ENCODE measurements at places on chromosomes 2 and 18.
A peak's percentile ranks its signal among the peaks of the same experiment; 100 is the strongest.

DNA sequence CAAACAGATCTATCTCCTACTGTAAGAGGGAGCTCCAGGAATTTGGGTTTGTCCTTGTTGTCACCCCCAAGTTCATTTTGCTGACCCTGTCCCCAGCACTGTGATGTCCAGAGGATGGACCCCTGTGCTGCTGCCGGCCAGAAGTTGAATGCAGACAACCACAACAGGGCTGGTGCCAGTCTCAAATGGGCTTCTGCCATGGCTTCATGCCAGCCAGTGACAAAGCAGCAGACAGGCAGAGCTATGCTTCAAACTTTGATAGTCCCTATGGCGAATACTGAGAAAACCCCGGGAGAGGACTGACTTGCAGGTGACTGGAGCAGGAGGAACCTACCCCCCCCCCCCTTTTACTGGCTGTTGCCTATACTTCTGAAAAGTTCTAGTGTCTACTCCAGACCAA, 3.2 kb downstream of the SMAD7 start:
- no peak for DNase-seq

- no peak for DNase-seq
These were observed 279.7 kb downstream of the MEIS1 start for GRCh38 chr2:66714610-66715009.

GRCh38 chr2:25517701-25518100, 155.7 kb downstream of the DTNB start:
- DNase-seq: no peak

DNA sequence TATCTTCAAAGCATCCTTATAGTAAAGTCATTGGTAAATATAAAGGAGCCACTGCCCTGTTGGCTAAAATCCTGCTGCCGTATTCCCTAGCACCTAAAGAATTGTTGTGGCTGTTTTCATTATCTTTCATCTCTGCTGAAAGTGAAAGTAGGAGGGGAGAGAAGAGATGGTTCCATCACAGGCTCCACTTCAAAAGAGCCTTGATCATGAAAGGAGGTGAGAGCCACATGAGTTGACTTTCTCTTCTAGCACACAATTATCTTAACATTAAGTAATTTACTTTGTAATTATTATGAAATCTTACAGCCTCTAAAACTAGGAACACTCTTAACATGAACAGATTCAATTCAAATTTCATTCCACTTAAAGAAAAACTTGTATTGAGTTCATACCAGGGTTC, 1050.9 kb upstream of the LRRTM1 start:
- DNase-seq: no peak

GRCh38 chr18:76275727-76276313, 219.2 kb downstream of the ZNF516 start:
- no peak for DNase-seq

DNA sequence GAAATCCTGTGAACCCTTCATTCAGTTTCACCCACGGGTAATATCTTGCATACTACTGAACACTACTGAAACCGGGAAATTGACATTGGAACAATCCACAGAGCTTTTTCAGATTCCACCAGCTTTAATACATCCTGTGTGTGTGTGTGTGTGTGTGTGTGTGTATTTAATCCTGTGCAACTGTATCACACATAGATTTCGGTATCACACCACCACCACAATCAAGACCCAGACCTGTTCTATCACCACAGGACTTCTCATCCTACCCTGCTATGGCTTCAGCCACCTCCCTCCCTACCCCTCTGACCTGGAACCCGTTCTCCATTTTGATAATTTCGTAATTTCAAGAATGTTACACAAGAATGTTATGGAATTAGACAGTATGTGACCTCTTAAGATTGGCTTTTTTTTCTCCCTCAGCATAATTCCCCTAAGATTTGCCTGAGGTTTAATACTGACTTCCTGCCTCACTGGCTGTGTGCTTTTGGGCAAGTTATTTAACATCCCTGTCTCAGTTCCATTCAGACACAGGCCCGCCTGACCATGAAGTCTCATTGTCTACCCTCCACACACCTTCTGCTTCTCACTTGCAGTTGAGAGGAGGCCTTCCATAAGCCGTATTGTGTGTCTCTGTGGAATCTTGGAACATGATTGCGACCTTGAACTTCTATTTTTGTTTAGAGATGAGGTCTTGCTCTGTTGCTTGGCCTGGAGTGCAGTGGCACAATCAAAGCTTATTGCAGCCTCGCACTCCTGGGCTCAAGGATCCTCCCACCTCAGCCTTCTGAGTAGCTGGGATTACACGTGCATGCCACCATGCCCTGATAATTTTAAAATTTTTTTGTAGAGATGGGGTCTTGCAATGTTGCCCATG, 14.4 kb upstream of the TMEM131 start:
- no peak for DNase-seq

- DNase-seq: no peak
These were observed 15.5 kb downstream of the SLC66A2 start for GRCh38 chr18:79935925-79936324.

DNA sequence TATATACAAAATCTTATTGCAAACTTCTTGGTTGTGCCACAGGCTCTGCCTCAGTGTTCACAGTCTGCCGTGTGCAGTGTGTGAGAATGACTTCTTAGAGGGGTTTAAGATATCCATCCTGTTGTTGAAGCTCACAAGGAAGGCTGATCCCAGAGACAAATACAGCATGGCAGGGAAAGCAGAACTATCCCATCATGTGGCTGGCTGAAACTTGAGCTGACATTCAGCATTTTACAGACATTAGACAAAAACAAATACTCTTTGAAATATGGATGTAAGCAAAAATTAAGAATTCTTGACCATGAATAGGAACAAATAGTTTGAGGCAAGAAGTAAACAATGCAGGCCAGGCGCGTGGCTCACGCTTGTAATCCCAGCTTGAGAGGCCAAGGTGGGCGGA, 12.9 kb upstream of the PUM2 start:
- no peak for DNase-seq

- peak; percentile 98 for DNase-seq
These were observed 14.1 kb upstream of the KLF11 start for GRCh38 chr2:10028988-10029874.

DNA sequence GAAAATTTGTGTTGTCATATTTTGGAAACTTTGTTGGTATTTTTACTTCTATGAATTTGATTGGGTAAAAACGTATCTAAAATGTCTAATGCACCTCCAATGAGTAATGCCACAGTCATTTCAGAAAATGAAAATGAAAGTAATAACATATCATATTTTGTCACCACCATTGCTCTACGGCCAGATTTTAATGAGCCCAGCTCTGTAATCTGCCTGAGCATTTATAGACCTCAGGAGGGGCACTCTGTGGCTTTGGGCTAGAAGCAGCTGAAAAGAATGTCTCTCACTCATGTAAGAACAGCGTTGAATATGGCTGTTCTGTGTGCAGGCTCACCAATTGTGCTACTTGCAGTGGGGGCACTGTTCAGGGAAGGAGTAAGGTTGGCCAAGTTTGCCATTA, 32.7 kb upstream of the ABCA12 start:
- DNase-seq: no peak

GRCh38 chr2:24330161-24330560, 30.2 kb downstream of the ITSN2 start:
- DNase-seq: no peak

DNA sequence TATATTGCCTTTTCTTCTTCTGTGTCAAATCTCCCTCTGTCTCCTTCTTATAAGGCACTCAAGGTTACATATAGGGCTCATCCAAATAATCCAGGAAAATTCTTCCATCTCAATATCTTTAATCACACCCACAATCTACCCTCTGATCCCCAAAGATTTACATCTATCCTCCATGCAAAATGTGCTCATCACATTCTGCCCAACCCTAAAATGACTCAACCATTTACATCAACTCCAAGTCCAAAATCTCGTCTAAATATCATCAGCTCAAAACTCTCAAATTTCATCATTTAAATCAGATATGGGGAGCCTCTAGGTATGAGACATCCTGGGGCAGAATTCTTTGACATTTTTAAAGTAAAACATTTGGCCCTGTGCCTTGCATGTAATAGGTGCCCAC, 1349.8 kb downstream of the SUCLG1 start:
- no peak for DNase-seq

DNA sequence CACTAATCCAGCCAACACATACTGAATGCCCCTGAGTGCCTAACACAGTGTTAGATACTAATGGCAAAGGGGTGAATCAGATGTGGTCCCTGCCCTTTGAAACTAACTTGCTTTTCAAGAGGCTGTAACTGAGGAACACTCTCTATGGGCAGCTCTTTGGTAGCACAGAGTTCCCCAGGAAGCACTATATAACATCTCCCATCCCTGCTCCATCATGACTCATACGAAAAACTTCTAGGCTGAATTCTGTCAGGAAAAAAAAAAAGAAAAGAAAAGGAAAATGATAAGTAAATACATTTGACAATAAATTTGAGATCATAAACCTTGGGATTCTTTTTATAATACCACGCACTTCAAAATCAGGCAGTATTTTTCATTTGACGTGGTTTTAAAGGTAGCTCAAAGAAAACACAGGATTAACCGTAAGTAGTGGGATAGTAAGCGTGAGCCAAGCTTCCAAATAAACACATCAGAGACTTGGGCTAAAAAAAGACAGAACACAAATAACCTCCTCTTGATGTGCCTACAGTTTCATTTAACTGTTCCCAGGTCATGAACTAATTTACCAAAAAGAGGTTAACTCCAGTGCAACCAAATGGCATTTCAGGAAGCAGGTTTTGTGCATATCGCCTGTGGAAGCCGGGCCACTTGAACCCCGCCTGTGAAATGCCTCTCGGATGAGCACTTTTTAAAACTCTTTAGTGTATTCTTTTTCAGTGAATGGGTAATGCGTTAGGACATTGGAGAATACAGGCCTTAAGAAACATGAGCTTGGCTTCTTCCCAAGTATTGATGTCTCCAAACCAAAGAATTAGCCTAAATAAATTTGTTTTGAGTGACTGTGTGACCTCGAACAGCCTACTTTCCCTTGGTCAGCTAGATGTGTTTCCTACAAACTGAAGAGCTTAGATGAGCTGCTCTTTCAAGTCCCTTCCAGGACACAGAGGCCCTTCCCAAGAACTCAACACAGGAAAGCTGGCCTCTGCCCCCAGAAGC, 42.0 kb downstream of the RDH14 start:
- DNase-seq: no peak

- no peak for DNase-seq
These were observed 14.1 kb upstream of the ZSWIM2 start for GRCh38 chr2:186862869-186863709.

GRCh38 chr18:25308381-25308780, 43.6 kb downstream of the ZNF521 start:
- DNase-seq: no peak

GRCh38 chr2:159124441-159124911, 156.0 kb downstream of the TANC1 start:
- no peak for DNase-seq

DNA sequence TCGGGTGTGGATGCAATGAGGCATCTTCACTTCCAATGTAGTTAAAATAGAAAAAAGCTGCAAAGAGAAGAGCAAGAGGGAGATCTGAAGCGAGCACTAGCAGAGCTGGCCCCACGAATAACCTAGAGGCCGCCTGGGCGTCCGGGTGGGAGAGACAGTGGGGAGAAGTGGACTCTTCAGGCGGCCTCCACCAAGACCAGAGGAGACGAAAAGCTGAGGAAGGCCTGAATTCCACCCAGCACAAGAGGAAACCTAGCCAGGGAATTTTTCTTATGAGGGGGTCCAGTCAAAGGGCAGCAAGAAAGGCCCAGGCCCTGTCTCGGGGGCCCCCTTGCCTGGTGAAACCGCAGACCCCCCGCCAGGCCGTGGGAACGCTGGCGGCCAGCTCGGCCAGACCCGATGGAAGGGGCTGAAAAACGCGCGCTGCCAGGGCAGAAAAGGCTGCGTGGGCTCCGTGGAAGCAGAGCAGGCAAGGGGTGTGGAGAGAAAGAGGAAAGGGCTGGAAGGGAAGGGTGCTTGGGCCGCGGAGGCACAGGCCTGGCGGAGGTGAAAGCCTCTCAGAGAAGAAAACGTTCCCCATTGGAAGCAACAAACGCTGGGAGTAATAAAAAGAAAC, 69.2 kb downstream of the KCTD1 start:
- no peak for DNase-seq

DNA sequence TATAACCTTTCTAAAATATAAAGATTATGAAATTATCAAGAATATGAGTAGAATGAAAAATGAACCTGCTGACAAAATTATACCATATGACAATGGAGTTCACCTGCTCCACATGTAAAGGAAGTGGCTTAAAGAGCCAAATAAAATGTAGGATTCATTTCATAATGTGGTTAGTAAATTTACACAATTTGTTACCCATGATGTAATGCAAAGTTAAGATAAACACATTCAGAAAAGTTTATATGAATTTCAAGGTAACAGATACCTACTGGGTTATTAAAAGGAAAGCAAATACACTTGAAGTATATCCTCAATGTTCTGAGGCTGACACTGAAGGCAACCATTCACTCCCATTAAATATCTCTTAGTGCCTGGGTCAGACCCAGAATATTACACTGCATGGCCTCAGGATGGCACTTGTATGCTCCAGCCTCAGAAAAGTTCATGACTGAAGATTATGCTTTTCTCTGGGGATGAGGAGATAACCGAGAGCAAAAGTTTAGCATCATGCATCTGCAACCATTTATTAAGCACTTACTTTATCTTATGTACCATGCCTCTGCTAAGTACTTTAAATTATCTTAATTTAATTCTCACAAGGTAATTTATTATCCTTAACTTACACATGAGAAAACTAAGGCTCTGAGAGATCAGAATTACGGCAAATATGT, 6.2 kb downstream of the STRN start:
- DNase-seq: no peak

GRCh38 chr2:42860319-42861094, 68.1 kb upstream of the HAAO start:
- no peak for DNase-seq

DNA sequence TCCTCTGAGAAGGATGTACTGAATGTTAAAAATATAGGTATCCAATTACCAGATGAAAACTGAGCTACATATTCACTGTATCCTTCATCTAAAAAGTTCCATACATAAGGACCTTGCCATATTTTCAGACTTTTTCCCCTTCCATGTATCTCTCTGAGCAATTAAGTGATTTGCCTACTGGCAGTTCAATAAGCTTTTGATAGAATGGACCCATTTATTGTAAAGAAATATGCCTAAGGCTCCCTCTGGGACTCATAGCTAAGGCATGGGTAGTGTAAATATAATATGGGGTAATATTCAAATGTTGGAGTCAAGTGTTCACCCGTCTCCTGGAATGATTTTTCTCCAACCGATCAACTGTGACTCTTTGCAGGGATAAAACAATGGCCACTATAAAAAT, 135.4 kb upstream of the FSHR start:
- no peak for DNase-seq

GRCh38 chr2:231687133-231687852, 21.0 kb upstream of the PTMA start:
- peak; percentile 92 for DNase-seq

GRCh38 chr18:629269-630150, 27.9 kb upstream of the TYMS start:
- DNase-seq: no peak

DNA sequence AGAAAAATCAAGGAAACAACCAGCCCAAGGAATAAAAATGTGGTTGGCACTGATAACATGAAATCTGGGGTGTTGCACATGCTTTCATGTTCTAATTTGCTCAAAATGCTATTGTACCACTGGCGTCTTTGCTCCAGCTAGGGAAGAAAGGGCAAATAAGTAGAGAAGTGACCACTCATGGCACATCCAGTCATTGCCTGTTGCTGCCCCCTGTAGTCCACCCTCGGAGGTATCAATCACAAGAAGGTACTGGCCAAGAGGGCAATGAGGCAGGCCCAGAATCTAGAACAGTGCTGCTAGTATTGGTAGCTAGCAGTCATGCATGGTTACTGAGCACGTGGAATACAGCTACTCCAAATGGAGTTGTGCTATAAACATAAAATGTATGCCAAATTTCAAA, 213.4 kb downstream of the CDCA7 start:
- peak; percentile 35 for DNase-seq

Measured in CMK (cell line).